Putamen (tissue), 1 donor: ENCODE measurements at places on chromosomes 11 and 22.
A peak's percentile ranks its signal among the peaks of the same experiment; 100 is the strongest.

DNA sequence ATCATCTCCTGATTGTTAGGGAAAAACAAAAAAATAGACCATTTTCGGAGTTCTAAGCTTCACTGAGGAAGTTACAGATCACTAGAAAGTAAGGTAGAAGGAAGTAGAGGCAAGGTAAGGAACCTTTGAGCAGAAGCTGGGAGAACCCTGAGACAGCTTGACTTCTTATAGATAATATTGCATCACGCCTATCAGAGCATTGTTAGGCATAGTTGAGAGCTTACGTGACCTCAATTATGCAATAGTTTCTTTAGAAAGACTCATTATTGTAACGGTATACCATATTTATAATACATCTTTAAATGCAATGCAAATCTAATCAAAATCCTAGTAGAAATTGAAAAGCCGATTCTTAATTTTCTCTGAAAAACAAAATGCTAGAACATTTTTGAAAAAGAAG, 4.9 kb downstream of the TBRG1 start:
- no peak for DNase-seq

- no peak for DNase-seq
These were observed 37.6 kb upstream of the TMEM135 start for GRCh38 chr11:86999859-87000753.

DNA sequence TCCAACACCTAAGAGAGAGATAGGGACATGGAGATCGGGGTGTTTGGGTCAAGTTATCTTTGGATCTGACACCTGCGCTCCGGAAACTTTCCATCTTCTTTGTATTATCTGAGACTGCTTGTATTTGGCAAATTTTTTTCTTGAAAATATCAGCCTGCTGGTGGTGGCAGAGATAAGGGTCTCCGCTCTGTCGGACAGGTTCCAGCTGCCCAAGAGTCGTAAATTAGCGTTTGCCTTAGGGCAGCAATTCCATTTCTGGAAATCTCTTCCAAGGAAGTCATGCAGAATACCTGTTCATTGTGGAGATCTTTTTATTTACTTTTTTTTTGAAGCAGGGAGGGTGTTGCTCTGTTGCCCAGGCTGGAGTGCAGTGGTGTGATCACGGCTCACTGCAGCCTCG, 19.5 kb upstream of the CSNK1E start:
- no peak for DNase-seq

- no peak for DNase-seq
These were observed 33.6 kb downstream of the PPME1 start for GRCh38 chr11:74204701-74205100.

DNA sequence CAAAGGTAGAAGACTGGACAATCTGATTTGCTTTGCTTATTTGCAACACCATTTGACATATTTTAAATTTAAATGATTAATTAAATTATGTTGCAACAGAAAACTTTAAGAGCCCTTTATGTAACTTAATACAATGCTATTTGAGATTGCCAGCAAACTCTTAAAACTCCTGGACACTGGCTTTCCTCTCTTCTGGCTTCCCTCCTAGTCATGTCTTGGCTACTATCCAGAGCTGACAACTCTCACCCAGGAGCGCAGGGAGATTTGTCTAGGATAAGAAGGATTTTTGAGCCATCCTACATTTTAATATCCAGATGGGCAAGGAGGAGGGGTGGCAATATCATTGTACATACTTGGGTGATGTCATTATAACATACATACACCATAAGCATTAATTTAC, 134.3 kb downstream of the ELP4 start:
- DNase-seq, result no peak

DNA sequence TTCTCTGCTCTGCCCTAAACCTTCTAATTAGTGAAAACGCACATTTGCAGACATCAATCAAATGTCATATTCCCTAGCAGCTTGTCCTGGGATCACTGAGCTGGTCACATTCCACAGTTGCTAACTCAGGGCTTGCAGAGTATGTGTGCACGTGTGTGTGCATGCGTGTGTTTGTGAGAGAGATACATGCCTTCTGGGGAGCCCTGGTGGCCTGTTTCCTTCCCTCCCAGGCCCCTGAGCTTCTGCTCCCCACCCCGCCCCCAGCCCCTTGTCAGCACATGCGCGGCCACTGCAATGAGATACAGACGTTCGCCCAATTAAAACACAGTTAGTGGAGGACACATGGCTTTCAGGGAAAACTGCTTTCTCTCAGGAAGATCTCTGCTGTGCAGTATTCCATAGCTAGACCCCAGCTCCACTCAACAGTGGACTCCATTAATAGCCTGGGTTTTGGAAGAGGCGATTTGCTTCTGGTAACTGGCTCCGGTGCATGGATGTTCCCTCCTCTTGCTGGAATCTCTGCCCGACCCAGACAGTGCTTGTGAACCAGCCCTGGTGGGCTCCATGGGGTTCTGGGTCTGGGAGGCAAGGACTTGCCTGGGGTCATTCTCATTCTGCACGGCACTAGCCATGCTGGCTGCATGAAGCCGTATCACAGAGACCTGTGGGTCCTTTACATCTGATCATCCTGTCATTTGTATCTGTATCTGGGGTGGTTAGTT, 17.7 kb downstream of the LRP5 start:
- DNase-seq, result no peak

- peak; percentile 74 for DNase-seq
These were observed 513.0 kb downstream of the SOX6 start for GRCh38 chr11:15843309-15843872.

DNA sequence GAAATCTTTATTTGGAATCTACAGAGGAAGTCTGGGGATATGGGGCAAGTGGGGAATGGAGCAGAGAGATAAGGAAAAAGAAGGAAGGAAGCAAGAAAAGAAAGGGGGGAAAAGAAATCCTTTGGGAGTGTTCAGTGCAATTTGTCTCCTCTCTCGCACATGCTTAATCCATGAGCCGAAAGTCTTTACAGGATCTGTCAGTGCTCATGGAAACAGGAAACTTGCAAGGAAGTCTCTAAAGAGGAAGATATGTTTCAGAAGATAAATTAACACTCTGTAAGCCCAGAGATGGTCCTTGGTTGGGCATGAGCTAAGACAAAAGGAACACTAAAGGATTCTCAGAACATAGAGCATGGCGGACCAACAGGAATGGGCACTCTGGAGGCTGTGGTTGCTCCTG, 47.9 kb upstream of the FLI1 start:
- no peak for DNase-seq

GRCh38 chr11:134529212-134530096, 117.4 kb upstream of the B3GAT1 start:
- no peak for DNase-seq

DNA sequence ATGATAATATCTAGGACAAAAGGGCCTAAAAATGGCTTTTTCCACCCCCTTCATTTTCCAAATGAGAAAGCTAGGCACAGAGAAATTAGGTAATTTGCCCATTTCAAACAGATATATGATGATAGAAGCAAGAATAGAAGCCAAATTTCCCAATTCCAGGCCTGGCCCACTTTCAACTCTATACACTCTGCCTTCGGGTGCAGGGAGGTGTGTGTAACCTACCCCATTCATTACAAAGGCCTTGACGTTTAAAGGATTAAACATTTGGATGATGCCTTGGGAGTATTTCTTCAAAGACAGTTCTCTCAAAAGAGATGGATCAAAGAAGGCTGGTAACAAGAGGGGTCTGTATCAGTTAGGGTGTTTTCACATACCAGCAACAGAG, 134.1 kb downstream of the CCDC34 start:
- DNase-seq, result peak; percentile 42

- no peak for DNase-seq
These were observed 136.3 kb downstream of the PKNOX2 start for GRCh38 chr11:125300791-125301218.

- DNase-seq, result no peak
These were observed 253.7 kb upstream of the B3GAT1 start for GRCh38 chr11:134665571-134666270.

DNA sequence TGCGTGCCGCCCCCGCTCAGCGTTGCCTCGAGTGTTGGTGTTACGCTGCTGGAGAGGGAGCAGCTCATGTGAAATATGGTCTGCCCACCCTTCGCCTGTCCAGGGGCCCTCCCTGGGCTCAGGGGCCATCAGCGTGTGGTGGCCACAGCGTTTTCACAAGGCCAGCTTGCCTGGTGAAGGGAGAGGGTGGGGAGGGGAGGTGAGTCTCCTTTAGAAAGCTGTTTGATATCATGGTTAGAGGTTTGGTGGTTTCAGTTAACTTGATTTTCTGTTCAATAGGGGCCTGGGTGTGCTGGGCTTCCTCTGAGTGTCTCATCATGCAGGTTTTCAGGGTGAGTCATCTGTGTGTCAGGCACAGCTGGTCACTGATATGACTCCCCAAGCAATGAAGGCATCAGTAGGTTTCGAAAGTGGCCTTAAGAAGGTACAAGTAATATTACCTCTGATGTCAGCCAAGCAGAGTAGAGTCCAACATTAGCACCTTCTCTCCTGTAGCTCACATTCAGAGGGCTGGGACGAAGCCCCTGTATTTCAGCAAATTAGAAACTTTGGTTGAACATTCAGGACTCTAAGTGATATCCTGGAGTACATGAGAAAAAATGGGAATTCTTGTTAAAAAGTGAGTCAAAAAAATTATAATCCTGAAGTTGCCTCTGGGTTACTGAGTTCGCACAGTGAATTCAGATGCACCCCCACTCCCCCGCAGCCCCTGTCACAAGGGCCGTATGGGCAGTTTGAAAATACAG, 172.5 kb downstream of the TBC1D22A start:
- no peak for DNase-seq

DNA sequence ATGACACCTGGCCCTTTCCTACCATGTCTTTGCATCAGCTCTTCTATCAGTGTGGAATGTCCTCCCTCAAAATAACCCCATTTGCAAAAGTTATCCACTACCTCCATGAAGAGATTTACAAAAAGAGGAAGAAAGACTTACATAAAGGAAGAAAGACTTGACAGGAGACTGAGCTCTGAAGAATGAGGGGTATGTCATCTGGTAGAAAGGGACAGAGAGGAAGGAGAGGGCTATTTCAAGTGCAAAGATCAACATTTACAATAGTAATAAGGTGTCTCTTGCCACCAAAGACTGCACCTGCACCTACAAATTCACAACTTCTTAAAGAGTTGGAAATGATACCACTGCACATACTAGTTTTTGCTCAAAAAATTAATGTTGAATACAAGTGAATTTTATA, 18.2 kb downstream of the PAK1 start:
- DNase-seq, result no peak

DNA sequence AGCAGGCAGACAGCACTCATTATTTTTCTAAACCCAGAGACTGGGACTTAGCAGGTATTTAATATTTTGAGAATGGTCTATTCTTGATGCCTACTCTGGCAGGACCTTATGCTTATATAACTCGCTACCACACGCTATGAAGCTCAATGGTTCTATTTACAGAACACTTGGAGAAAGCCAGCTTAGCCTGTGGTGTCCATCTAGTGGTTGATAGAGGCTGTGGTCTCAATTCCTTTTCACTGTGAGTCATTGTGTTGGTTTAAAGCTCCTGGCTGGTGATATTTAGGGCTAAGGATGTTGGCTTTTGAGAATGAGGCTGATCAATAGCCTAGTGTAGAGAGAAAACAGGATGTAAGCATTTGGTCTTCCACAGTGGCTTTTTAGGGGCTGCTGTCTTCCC, 206.4 kb downstream of the DBX1 start:
- peak; percentile 63 for DNase-seq

GRCh38 chr11:6472934-6473333, 807 bp downstream of the TRIM3 start:
- DNase-seq, result no peak

GRCh38 chr11:67666303-67666645, 8.1 kb downstream of the ALDH3B2 start:
- no peak for DNase-seq
